ENCODE measurements at places on chromosomes 3 and 15.

DNA sequence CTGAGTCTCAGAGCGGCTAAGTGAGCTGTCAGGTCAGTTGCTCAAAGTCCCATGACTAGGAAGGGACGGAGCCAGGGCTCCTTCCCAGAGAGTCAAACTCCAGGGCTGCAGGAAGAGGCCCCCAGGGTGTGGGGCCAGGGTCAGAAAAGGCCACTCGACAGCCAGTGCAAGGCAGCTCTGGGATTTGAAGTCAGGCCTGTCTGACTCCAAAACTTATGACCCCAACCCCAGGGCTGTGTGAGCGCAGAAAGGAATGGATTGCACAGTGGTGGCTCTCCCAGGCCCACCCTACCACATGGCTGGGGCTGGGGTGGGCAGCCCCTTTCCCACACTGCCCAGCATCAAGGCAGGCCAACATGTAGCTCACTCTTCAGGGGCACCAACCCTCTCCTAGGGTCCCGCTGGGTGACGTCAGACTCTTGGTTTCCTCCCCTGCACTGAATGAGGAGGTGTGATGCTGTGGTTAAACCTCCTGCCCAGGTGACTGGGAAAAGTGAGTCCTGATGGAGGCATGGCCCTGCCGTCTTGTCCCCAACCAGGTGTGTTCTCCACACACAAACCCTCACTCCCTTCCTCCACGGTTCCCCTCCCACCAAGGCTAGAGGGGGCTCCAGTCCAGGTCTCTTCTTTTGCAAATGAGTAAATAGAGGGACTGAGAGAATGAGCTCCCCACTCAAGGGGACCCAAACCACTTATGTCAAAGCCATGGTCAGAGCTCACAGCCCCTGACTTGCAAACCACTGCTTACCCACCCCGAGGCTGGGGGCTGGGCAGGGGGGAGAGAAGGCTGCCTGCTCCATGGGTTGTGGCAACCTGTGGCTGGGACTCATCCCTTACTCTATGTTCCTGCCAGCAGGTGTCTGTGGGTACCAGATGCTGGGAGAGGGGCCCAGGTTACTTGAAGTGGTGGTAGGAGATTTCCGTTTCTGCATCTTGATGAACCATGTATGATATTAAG is 23.8 kb upstream of the CORO2B start:
- DNase-seq = no peak

DNA sequence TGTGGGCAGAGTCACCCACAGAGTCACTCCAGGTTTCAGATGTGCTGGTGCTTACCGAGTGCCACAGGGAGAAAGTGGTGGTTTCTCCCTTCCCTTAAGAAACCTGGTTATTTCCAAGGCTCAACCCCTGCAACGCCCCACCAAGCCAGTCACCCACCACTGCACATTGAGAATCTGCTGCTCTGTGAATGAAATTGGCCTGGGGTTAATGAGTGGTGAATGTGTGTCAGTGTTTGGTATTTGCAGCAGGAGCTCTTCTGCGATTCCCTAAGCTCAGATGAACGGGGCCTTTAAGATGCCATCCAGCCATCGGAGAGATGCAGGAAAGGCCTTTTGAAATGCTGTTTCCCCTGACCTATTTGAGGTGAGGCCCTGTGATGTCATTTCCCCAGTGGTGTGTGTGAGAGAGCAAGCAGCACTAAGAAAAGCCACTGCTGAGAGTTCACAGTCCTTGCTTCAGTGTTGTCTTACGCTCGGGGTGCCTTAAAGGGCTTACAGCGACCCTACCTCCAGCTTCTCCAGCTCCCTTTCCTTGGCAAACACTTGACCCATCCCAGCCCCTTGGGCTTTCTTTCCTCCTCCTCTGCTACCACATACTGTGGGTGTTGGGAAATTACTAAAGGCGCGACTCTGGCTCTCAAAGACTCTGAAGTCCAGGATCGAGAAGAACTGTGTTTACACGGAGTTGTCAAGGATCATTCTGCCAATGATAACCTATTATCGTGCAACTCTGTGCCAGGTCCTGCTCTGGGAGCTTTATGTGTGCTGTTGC is 68.9 kb downstream of the SMAD3 start:
- DNase-seq = no peak

DNA sequence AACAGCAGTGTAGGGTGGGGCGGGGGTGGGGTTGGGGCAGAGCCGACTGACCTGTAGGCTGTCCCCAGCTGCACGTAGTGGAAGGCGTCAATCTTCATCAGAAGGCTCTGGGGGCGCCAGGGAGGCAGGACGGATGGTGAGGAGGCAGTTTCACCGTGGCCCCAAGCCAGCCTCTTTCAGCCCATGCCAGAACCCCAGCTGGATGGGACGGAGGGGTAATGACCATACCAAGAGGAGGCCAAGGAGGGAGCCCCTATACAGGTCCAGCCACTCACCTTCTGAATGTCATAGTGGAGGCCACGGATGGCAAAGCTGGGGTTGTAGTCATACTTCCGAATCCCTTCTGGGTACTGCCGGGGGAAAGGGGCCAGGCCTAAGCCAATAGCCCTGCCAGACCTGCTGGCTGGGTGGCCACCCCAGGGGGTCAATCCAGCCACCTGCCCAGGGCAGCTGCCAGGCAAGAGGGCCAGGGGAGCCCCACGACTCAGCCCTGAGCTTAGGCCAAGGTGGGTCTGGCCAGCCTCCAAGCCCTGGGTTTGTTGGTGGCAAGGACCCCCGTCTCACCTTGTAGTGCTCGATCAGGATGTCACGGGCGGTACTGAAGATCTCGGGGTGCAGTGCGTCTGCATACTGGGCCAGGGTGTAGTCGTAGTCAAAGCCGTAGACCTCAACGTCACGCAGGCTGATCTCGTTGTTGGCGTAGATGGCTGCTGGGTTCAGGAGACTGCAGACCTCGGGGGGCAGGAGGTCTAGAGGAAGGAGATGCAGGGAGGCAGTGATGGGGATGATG is 4.9 kb downstream of the NT5DC2 start:
- no peak for DNase-seq

GRCh38 chr15:57418635-57419034 is 42.3 kb downstream of the CGNL1 start:
- DNase-seq = no peak

DNA sequence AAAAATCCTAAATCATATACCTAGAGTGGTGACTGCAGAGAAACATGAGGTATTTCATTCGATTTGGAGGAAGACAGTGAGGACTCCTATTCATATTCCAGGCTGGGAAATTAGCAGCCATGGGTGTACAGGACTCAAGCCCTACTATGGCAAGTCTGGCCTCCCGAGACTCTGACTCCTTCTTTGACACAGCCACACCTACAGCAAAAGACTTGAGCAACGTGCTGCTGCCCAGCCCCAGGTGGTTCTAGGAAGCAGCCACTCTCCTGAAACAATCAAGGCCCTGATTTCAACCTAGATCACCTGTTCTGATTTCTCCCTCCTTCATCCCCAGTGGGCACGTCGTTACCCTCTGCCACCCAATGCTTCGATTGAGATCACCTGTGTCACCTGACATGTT is 84.0 kb upstream of the ATP11B start:
- DNase-seq = no peak

DNA sequence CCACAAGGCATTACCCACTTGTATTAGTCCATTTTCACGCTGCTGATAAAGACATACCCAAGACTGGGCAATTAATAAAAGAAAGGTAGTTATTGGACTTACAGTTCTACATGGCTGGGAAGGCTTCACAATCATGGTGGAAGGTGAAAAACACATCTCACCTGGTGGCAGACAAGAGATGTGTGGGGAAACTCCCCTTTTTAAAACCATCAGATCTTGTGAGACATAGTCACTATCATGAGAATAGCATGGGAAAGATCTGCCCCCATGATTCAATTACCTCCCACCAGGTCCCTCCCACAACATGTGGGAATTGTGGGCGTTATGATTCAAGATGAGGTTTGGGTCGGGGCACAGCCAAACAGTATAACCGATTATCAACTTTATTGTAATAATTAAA is 17.0 kb upstream of the CMC1 start:
- DNase-seq = no peak

DNA sequence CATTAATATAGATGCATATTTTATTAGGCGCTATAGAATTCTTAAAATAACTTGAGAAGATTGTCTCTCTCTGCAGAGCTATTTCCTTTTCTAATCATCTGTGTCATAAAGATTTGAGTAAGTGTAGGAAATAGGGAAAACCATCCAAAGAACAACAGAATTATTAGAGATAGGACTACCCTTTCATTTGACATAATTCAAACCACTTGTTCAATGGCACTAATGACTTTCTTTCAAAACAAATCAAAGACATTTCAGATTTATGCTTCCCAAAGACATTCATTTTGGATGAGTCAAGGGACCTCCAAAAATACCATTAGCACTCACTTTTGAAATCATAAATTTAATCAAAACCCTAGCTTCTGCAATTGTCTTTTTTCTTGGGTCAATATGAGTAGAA is 29.5 kb downstream of the PRICKLE2 start:
- no peak for DNase-seq

DNA sequence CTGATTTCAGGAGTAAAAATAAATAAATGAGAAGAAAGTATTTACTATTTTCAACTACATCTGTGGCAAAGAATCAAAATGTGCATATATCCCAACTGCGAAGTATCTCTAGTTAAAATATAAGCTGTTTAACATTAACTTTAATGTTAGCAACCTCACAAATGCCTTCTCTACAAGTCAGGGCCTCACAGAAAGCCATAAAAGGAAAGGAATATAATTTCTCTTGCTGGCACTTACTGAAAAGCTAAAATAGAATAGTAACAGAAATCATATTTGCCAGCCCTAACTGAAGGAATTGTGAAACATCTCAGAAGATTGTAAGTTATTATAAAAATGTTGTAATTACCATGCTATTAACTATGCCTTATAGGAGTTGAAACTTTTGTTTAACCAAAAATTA is 65.1 kb upstream of the MBNL1 start:
- no peak for DNase-seq

DNA sequence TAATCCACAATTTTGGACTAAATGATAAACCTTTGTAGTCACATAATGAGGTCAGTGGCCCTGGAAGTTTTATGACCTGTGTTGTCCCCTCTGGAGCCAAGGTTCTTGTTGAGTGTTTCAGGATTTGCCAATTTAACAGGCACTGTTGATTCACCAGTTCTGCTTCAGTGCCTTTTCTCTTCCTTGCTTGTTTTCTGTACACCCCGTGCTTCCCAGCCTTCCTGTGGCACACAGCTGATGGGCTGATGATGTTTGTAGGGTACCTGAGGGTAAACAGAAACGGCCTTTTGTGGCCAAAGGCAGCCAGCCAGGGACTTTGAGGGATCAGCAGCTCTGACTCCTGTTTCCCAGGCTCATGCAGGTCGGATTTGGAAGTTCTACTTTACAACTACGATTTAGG is 13.3 kb downstream of the GYG1 start:
- DNase-seq = no peak

DNA sequence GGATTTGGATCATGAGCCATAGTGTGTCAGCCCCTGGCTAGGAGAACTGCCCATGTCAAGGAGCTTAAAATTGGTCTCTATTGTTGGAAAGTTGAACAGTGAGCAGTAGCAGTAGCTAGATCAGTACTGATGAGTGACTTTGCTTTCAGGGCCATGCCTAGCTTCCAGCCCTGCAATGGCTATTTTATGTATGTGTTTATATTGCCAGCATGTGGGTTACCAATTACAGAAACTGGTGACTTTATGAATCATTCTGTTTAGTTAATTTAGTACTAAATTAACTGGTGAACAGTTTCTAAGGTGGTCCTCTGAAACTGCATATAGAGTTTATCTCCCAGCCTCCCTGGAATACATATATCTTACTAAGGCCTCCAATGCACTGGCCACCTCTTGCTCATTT is 908.1 kb upstream of the ALCAM start:
- DNase-seq = no peak

DNA sequence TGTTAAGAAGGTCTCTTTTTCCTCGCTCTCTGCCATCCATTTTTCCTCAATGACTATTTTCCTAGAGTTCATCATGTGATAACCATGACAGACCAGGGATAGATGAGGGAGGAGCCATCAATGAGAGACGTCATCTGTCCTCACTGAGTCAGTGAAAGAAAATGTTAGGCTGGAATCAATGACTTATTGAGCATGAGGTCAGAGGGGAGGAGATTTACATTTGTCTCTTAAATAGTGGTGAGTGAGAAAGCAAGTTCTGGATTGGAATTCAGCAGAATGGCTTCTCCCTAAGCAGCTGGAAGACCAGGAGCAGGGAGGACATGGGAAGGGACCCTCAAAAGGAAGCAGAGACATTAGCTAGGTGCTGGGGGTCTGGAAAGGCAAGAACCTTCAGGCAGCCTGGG is 28.2 kb upstream of the USP3 start:
- DNase-seq = no peak

DNA sequence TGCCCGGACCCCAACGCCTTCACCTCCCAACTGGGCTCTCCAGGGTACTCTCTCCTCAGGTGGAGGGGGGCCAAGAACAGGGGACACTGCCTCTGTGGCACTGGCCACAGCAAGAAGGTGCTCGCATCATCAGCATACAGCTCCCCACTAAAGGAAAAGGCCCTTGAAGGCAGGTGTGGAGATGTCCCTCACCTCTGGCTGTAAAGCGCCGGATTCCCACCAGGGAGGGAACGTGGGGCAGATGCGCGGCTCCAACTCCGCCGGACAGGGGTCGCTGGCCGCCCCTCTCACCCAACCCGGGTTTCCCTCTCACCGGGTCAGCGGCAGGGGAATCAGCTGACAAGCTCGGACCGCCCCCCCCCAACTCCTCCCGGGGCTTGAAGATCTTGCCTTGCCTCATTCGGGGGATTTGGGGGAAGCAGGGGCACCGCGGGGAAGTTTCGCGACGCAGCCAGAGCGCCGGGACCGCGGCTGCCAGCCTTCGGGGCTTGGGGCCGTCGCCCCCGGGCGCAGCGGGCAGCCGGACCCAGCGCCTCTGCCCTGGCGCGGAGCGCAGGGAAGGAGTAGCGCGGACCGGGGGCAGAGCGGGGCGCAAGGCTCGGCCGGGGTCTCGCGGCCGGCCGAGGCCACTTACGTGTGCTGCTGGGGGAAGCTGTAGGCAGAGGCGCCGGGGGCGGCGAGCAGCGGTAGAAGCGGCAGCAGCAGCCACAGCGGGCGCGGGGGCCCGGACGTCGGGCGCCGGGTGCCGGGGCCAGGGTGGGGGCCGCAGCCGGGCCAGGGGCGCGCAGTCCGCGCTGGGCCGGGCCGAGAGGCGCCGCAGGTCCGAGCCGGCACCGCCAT is 630 bp downstream of the CACNA2D2 start:
- DNase-seq = no peak

DNA sequence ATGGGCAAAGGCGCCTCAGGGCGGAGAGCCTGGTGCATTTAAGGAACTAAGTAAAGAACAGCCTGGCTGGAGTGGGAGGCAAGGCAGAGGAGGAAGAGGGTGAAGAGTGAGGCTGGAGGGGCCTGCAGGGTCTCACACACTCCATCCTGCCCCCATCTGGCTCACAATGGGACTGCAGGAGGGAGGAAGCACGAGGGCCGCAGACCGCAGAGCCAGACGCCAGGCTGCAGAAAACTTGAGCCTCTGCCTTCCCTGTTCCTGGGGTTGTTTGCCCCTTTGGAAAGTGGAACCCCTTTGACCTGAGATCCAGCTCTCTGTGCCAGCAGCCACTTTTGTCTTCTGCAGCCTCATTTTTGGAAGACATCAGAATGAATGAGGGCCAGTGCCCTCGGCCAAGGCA is 138.0 kb downstream of the SRGAP3 start:
- DNase-seq = no peak

GRCh38 chr3:165895919-165896318 is 58.7 kb upstream of the BCHE start:
- no peak for DNase-seq

Measured in NCI-H1436 treated with DMSO at 0.1 percent for 48 hours (cell line).